ENCODE measurements at places on chromosomes 2 and 18.
A peak's percentile ranks its signal among the peaks of the same experiment; 100 is the strongest.

- DNase-seq = no peak
Observed at GRCh38 chr18:35842536-35842935, 129.9 kb upstream of the RMP24 start.

GRCh38 chr2:238383743-238384380 lies 42.9 kb upstream of the ASB1 start:
- no peak for DNase-seq

DNA sequence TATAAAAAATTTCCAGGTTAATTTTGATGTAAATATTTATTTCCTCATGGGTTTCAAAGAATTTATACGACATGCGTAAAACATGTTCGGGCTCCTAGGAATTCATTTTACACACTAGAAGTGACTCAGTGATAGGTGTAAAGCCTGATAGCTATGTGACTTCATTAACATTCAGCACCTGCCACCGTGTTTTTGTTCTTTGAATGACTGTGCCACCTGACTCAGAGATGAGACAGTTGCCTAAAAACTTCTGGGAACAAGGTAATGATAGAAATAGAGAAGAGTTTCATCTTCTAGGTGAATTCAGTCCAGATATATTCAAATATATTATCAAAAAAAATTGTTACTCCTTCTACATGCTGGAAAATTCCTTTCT lies 10.0 kb downstream of the IL1R2 start:
- DNase-seq = peak; percentile 41

- DNase-seq = no peak
Observed at GRCh38 chr2:200033929-200034328, 78.5 kb downstream of the MAIP1 start.

- DNase-seq = no peak
Observed at GRCh38 chr2:105425936-105426625, 27.2 kb upstream of the FHL2 start.

- DNase-seq = no peak
Observed at GRCh38 chr2:42901076-42901640, 108.8 kb upstream of the HAAO start.

Data from stimulated activated CD8-positive, alpha-beta memory T cell treated with anti-CD3 and anti-CD28 coated beads, Interleukin-15, amount 100 ng/mL, for 48 hours (primary cell).